ENCODE measurements at places on chromosomes 7 and 10.

GRCh38 chr7:77797734-77798393, 370 bp downstream of the TMEM60 start:
- DNase-seq: no peak

DNA sequence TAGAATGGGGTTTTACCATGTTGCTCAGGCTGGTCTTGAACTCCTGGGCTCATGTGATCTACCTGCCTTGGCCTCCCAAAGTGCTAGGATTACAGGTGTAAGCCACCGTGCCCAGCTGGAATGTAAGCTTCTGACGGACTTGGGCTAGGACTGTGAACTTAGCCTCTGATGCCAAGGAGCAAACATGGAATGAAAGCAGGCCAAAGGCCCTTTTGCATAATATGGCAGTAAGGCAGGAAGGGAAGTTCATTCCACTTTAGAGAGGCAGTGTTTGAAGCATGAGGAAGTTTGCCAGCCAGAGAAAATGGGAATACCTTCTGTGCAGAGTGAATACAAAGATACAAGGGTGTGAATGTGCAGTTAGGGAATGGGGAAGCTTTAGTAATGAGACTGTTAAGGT, 20.3 kb downstream of the VCL start:
- DNase-seq: no peak

DNA sequence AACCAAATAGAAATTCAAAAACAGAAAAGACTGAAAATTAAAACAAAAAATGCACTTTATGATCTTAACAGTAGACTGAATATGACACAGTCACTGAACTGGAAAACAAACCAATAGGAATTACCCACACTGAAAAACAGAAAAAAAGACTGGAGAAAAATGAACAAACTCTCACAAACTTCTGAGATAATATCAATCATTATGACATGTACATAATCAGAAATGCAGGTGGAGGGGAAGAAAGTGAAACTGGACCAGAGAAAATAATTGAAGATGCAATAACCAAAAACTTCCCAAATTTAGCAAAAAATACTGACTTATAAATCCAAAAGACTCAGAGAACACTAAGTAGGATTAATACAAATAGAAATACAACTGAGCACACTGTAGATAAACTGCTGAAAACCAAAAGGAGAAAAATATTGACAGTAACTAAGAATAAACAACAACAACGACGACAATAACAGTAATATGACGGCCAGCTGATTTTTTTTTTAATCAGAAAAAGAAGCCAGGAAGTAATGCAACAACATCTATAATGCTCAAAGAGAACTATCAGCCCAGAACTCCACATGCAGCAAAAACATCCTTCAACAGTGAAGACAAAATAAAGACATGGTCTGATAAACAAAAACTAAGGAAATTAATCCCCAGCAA, 108.1 kb downstream of the ZFAND4 start:
- no peak for DNase-seq

- DNase-seq: no peak
Measured at GRCh38 chr10:43186150-43186549, 47.9 kb downstream of the CSGALNACT2 start.

- DNase-seq: no peak
Measured at GRCh38 chr7:40041456-40041855, 91.4 kb downstream of the CDK13 start.

GRCh38 chr7:99030951-99031350, 113.0 kb downstream of the SMURF1 start:
- DNase-seq: no peak

DNA sequence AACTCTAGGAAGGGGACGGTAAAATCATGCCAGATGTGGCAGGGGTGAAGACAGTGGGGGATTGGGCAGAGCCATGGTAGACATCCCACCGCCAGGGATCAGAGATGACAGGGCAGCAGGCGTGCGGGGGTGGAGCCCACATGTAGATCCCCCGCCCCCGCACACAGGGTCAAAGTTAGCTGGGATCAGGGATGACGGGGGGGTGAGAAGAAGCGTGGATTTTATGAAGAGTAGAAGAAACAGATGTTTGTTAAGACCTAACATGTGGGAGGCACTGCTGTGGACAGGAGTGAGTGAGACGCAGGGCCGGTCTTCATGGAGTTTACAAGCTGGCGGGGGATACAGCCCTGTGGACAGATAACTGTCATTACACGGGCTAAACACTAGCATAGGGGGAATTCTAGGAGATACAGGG, 154.0 kb upstream of the KLF14 start:
- peak; percentile 52 for DNase-seq

GRCh38 chr7:157963526-157963925, 624.1 kb downstream of the PTPRN2 start:
- no peak for DNase-seq

- DNase-seq: no peak
Measured at GRCh38 chr7:103668279-103668941, 222.4 kb upstream of the SLC26A5 start.

GRCh38 chr7:42100156-42100508, 136.9 kb downstream of the GLI3 start:
- no peak for DNase-seq

DNA sequence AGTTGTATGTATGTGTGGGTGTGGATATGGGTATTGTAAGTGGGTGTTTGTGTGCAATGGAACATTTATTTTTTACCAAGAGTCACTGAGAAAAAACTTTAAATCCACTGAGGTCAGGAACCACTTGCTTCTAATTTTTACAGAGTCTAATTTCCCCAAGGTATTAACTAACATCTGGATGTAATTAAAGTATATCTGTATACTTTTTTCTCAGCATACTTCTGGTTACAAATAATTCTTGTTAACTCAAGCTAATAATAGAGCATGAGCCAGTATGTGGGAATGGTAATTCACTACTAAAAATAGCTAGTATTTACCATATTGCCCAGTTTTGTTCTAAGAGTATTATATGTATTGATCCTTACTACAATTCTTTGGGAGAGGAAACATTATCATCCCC, 24.6 kb upstream of the STEAP4 start:
- DNase-seq: no peak

DNA sequence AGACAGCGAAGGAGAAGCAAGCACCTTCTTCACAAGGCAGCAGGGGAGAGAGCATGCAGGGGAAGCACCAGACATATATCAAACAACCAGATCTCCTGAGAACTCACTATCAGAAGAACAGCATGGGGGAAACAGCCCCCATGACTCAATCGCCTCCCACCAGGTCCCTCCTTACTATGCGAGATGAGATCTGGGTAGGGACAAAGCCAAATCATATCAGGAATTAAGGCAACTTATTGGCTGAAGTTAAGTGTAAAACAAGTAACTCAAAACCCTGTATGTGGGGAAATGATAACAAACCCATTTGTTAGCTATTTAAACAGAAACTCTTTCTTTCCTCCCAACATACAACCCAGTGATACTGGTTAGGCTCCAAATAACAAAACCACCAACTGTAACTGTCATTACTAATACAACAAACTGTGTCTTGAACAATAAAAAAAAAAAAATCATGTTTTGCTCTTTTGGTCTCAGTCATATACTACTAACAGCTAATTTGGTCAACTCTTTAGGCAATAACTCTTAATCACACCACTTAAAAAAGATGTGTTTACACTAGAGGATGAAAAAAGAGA, 57.8 kb downstream of the MINDY3 start:
- no peak for DNase-seq

- no peak for DNase-seq
Measured at GRCh38 chr7:142654398-142654797, 94.9 kb upstream of the PRSS1 start.

DNA sequence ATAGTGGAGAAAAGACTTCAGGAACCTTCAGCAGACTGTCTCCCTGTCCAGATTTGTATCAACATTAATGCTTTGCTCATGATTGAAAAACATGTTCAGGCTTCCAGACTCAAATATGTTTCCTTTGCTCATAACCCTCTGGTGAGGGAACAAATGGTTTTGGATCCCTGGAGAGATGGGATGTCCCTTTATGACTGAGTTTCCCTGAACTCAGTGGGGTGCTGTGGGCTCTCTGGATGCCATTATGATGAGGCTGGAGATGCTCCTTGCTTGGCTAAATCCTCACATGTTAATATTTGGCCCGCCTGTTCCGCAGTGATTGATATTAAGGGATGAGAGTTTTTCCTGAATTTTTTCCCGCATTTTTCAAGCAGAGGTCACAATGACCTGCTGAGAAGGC, 749.4 kb downstream of the SUGCT start:
- no peak for DNase-seq

GRCh38 chr7:74489997-74490945, 36.6 kb downstream of the GTF2IRD1 start:
- DNase-seq: no peak

DNA sequence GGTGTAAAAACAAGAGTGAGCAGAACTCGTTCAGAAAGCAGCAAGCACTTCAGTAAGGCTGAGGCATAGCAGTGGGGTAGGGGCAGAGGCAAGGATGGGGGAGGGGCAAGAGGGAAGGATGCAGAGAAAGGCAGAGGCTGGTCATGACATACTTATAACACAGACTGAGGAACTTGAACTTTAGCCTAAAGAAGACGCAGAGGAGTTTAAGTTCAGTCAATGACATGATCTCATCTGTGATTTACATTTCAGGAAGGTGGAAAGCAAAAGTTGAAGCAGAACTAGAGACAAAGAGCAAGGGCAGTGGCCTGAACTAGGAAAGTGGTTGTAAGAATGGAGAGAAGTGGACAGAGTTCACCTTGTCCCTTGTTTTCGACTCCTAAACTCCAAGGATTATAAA, 15.8 kb downstream of the MACC1 start:
- DNase-seq: no peak

GRCh38 chr10:22945934-22946673, 18.3 kb downstream of the ARMC3 start:
- no peak for DNase-seq

- DNase-seq: no peak
Measured at GRCh38 chr7:106575138-106575823, 85.7 kb downstream of the CCDC71L start.

DNA sequence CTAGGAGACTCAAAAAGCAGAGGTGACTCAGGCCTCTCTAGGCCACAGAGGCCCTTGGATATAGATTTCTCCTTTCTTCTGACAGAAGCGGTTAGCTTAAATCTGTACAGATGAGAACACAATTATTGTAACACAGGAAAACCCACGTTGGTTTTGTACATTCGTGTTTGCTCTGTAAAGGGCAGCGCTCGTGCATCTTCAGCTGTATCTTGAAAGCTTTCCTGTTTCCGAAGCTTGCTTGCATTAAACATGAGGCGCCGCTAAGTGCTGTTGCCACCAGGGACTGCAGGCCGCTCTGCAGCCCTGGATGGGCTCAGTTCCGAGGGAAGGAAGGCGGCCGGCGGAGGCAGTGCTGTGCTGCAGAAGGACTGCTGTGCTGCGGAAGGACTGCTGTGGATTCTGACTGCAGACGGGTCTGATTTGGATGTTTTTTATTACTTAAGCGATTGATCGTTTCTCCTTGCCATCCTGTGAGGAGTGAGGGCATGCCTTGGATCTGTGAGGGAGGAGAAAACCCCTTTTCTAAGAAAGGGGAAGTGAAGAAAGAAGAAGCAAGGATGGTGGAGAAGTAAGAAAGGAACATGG, 53.3 kb downstream of the FHIP2A start:
- no peak for DNase-seq

DNA sequence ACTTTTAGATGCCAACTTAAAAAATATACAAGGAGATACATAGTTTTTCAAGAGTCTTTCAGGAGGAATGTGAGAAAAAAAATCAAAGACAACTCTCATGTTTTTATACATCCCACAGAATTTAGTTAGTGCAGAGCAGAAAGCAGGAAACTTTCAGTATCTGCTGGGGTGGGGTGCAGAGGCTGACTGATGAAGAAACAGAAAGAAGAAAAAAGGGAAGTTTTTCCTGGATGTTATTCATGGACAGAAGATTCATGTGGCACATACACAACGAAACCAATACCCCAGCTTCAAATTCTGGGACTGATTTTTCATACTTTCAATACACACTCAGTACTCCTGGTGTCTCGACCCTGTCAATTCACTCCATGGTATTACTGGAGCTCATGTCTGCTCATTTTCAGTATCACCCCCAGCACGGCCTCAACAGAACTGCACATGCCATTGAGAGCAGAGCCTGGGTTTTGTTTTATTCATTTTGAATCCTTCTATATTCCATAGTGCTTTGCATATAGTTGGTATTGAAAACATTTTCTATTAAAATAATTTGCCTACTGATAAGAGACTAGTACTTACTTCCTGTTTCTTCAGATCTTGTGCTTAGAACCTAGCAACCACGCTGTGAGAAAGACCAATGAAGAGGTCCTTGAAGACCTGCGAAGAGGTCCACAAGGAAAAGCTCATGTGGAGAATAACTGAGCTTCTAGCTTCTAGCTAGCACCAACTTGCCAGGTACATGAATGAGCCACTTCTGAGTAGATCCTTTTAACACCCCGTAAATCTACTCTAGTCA, 49.0 kb downstream of the NDUFB2 start:
- no peak for DNase-seq

DNA sequence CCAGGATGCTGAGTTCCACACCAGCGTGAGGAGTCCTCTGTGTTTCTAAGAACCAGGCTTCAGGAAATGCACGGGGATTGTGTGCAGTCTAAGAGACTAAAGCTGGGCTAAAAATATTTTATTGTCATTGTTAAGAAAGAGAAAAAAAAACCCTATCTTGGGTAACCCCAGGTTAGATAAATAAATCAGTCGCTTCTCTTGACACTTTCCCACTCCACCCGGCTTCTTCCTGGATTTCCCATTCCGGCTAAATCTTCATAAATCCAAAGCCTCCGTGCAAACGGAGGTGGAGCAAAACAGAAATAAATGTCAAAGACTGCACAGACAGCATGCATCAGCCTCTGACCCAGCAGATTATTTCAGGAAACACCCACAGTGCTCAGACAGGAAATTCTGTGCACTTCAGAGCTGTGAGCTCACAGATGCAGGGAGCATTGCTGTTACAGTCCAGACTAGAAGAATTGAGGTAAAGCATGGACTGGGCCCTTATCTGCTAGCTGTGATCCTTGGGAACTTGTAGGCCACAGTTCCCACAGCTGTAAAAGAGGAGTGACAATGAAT, 44.8 kb upstream of the GRID1 start:
- peak; percentile 45 for DNase-seq

- no peak for DNase-seq
Measured at GRCh38 chr10:33377658-33378025, 43.2 kb upstream of the NRP1 start.

- no peak for DNase-seq
Measured at GRCh38 chr7:86785641-86786040, 141.9 kb downstream of the GRM3 start.

DNA sequence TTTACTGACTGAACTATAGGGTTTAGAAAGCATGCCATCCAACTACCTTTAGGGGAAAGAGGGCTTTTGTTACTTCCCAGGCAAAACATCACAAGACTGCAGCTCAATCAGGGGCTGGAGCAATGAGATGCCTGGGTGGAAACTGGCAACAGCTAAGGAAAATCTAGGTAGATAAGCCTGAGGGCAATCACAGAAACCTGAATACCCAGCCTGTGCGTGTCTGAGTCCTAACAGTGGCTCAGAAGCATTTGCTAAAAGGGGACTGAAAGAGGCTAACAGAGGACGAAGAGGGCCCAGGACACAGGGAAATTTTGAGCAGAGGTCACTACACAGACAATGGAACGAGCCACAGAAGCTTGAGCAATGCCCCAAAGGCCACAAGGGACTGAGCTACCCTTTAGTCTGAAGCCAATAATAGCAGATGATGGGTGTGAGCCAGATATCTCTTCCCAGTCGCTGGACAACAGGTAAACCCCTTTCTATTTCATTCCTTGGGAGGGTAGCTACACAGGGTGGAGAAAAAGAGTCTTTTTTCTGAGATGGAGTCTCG, 79.1 kb downstream of the ITGA8 start:
- no peak for DNase-seq

All from activated T-cell treated with anti-CD3 and anti-CD28 coated beads, Interleukin-2, amount 50 U/mL, for 24 hours (primary cell).